ENCODE measurements at places on chromosomes 12 and 14. TPM values are rescaled to one million over a fixed set of nuclear protein-coding genes. Genes with fewer than 3 reads are reported as not detected.

GRCh38 chr12:39103552-39104165, 198.3 kb upstream of the CPNE8 start:
- no peak for DNase-seq
- H3K27me3 ChIP-seq, result no peaks in the 10 kb centered on the region
- H3K36me3 ChIP-seq, result no peaks in the 10 kb centered on the region
- no peaks in the 10 kb centered on the region for H3K4me1 ChIP-seq

- H3K36me3 ChIP-seq, result no peaks in the 10 kb centered on the region
- H3K27ac ChIP-seq, result no peak overlapping the region
- peaks cover 45% of the 10 kb centered on the region for H3K27me3 ChIP-seq
- DNase-seq, result no peak
- H3K4me3 ChIP-seq, result no peak overlapping the region
- H3K4me1 ChIP-seq, result peaks cover 7% of the 10 kb centered on the region
Observed at GRCh38 chr12:103269946-103270345, 225.8 kb downstream of the C12orf42 start.

DNA sequence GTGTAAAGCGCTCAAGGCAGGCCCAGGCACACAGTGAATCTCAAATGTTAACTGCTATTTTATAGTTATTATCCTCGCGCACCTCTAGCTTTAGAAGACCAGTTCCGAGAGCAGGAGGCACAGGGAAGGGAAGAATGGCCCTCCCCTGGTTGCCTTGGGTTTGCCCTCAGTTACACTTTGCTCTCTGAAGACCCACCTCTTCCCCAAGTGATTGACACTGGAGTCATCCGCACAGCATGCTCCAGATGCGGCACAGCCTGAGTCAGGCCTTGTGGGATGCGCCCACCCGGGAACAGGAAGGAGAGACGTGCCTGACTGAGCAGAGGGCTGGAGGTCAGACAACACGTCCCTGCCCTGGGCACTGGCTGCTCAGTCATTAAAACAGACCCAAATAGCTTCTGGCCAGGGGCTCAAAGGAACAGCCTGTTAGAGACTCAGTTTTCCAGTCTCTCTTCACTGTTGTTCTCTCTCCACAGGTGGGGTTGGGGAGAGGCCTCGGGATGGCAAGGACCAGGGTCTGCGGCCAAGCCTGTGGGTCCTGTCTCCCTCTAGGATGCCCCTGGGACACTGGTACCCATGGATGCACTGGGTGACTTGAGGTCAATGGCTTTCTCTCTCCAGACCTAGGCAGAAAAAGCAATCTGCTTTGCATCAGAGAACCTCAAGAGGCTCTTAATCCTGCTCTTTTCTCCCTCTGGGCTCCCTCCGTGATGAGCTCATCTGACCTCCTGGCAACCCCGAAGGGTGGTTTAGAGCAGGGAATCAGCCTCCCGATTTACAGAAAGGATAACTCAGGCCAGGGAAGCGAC, 13.6 kb upstream of the MLXIP start:
- peak overlapping the region; percentile 59 for H3K4me3 ChIP-seq
- no peak for DNase-seq
- H3K27ac ChIP-seq, result peak overlapping the region; percentile 97

DNA sequence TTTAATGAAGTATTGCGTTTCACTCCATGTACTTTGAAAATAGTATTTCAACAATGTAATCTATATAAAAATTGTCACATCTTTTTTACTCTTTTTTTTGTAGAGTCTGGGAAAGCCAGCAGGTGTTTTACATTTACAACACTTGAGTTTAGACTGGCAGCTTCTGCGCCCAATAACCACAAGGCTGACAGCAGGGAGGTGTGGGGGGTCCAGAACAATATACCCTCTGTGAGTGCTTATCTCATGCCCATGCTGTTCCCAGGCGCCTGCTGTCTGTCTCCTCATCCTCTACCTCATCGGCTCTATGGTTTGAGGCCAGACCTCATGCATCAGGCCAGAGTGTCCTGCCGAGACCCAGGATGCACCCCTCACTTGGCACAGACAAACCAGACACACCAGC, 24.9 kb downstream of the FBRSL1 start:
- no peak overlapping the region for H3K27ac ChIP-seq
- H3K36me3 ChIP-seq, result peaks cover 27% of the 10 kb centered on the region
- no peak overlapping the region for H3K4me3 ChIP-seq
- DNase-seq, result no peak

Gene ART4
- total RNA-seq, result 2.3 TPM

Gene RERG
- total RNA-seq, result 34.0 TPM
